Activated T-helper 9 cell treated with anti-CD3 and anti-CD28 coated beads, Interleukin-2, amount 50 U/mL, for 16 hours (primary cell): ENCODE measurements at places on chromosomes 2 and 18.

DNA sequence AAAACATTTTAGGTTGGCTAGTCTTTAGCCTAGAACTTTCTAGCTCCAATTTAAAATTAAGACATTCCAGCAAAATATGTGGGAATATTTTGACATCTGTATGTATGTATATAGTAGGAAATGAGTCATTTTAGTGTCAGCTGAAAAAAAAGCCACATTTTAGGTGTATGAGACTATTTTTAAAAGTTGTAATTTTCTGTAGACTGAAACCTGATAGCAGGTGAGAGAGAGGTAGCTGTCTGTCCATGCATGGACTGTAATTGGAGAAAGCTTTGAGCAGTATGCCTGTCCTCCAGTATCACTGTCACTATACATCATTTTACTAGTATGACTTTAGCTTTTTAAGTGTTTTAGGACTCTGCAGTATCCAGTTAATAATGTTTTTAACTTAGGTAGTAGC, 26.1 kb upstream of the PPP1R1C start:
- no peak for DNase-seq

GRCh38 chr2:212343167-212343566, 195.4 kb downstream of the ERBB4 start:
- no peak for DNase-seq

DNA sequence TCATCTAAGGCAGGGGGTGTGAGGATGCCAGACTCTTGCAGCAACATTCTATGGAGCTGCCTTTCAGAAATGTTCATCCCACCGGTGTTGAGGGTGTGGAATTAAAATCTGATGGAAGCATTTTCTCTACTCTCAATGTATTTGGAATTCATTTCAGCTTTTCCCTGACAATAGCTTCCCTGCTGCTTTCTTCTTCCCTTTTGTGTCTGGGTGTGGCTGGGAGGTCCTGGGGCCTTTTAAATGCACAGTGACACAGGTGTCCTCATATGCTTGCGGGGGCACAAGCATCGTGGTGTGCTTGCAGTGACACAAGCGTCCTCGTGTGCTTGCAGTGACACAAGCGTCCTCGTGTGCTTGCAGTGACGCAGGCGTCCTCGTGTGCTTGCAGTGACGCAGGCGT, 43.4 kb upstream of the ASB18 start:
- DNase-seq: no peak

DNA sequence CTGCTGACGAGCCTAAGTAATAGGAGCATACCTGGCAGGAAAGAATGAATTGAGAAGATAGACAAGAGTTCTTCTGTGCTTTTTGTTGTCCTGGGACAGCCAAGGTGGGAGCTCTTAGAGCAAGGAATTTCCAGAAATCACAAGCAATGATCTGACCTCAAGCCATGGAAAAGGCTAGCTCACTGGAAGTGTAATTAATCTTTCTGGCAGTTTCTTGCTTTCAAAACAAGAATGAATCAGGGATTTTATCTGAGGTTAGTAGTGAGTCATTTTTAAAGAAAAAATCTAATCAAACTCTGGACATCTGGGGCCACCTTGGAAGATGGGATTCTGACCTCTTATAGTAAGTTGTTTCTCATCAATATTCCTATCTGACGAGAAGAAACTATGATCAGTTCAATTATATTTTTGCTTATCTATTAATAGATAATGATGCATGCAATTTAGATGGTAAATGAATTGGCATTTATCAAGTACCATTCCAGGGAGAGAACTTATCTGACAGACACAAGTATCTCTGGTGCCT, 98.0 kb downstream of the ADCYAP1 start:
- DNase-seq: no peak

DNA sequence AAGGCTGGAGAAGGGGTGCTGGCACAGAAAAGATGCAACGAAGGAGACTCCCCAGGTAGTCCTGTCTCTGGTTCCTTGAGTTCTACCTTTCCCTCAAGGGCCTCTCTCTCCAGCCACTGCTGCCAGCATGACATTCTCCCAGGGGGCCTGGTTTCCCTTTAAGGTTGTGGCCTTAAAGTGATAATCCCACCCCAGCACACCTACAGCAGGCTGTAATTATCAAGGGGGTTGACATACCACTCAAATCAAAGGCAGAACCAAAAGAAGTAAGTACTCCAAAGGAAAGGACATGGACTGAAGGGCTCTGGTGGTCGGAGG, 127.4 kb upstream of the MSH6 start:
- DNase-seq: no peak

DNA sequence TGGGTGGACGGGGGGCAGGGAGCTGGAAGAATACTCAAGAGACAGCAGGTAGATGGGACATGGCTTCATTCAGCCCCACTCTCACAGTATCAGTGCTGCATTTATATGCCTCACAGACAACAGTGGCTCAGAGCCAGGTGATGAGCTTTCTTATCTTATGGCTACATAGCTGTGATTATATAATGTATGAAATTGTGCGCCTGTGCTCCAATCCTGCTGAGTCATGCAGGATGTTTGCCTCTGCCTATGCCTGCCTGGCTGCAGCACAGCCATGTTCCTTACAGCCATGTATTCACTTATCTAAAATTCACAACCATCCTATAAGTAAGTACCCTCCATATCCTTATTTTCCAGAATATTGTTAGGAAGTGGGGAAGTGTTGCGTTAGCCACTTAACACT, 37.7 kb upstream of the RNF103 start:
- DNase-seq: no peak

DNA sequence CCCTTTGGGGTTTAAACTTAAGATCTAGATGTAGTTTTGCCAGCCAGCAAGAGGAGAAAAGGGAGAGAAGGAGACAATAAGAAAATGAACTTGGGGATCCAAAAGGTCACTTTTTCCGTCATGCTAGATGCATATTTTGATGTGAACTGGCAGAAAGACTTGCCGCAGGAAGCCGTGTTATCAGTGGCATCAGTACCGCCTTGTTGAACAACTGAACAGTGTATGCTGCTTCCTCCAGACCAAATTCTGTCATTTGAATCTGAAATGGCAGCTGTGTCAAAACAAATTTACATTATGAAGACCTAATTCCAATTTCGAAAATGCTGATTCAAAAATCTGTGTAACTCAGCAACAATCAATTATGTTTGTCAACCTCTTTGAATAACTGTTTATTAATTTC, 42.1 kb downstream of the TMEM200C start:
- no peak for DNase-seq

- DNase-seq: no peak
Observed at GRCh38 chr2:46612675-46613074, 133.3 kb downstream of the TMEM247 start.

DNA sequence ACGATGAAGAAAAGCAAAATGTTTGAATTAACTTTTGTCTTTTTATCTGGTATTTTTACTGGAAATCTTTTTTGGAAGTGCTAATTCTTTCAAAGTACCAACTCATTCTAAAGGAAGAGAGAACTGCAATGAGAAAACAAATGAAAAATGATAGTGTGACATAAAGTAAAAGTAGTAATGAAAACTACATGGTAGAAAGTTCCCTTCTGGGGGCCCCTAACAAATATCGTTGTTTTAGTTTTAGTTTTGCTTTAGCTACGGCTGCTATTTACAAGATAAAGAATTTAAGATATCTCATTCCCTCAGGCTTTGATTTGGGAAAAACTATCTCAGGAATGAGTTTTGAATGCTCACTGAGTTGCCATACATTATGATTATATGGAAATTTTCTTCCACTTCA, 161.4 kb downstream of the XIRP2 start:
- no peak for DNase-seq

DNA sequence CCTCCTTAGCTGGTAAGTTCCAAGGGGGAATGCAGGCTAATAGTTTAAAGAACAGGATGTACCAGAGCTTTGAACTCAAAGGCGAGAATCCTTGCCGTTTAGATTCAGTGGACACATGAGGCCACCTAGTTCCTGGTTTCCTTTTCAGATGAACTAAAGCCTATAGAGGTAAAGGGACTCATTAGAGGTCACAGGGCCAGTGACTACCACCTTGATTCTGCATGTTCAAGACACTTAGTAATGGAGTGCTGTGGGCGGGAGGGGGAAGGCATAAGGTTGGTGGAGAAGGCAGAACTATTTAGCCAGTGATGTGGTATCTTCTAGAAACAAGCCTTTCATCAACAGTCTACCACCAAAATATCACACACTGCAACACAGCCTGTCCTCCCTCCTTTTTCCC, 47.9 kb downstream of the ARHGEF33 start:
- no peak for DNase-seq

- DNase-seq: no peak
Observed at GRCh38 chr2:124970030-124970429, 944.9 kb downstream of the CNTNAP5 start.
